ENCODE measurements at places on chromosomes 7 and 10.

GRCh38 chr7:30465046-30465810, 13.4 kb downstream of the NOD1 start:
- no peak for DNase-seq

- no peak for DNase-seq
Measured at GRCh38 chr10:124625831-124626238, 118.3 kb downstream of the FAM53B start.

GRCh38 chr7:91800389-91800788, 80.1 kb downstream of the MTERF1 start:
- no peak for DNase-seq

DNA sequence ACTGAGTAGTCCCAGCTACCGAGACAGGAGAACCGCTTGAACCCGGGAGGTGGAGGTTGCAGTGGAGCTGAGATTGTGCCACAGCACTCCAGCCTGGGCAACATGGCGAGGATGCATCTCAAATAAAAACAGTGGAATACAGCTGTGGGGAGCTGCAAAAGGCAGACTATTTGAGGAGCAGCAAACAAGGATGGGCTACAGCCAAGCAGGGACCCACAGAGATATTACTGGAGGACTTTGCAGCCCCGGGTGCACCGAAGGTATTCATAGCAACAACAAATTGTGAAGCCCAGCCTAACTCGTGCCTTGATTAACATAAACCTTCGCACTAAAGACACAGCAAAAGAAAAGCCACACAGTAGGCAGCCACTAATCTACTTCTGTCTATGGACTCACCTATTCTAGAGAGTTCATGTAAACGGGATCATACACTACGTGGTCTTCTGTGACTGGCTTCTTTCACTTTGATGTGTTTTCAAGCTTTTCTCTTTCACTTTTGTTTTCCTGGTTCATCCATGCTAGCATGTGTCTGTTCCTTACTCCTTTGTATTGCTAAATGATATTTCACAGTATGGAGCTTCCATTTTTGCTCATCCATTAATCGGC, 34.0 kb downstream of the PODXL start:
- no peak for DNase-seq

DNA sequence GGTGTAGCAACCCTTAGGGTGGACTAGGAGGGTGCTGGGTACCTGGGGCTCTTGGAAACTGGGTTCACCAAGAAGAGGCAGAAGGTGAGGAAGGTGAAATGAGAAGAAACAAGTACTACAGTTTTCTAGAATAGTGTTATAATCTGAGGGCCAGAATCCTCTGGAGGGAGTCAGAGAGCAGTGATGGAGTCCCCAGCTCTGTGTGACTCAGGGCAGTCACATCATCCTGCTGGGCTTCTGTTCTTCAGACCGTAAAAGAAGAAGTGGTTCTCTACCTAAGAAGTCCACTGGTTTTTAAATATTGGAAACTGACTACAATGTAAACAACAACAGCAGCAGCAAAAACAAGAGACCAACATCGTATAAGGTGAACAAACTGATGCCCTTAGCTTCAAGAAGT, 197.3 kb downstream of the PRPF18 start:
- no peak for DNase-seq

DNA sequence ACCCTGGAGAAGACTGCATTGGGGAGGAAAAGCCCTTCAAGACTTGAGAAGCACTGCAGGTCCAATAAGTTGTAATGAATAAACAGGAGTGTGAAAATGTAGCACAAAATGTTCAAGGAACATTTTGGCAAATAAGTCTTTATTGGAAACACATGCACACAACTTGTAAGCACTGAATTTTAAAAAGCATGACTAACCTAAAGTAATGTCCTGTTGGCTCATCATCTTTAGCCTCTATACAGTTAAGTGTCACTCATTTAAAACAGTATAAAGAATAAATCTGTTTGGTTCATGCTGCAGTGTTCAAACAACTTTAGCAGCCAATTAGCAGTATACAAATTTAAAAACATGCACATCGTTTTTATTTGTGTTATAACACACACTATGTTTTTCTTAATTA, 108.6 kb downstream of the CDK6 start:
- no peak for DNase-seq

- no peak for DNase-seq
Measured at GRCh38 chr10:43225787-43226153, 41.1 kb downstream of the RASGEF1A start.

DNA sequence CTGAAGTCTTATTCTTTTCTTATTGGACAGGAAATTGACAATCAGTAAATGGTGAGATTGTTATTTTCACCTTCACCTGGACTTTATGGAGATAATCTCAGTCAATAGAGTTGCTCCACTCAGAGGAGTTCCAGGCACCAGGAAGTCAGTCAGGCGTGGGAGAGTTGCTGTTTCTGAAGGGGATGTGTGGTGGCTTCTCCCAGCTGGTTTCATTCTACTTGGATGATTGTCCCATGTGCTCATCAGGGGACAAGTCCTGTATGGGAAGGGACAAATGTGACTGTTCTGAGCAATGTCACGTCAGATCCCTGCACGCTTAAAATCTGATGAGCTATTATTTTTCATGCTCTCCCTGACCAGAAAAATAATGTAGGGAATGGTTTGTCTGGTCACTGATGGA, 222.5 kb upstream of the PITRM1 start:
- no peak for DNase-seq

DNA sequence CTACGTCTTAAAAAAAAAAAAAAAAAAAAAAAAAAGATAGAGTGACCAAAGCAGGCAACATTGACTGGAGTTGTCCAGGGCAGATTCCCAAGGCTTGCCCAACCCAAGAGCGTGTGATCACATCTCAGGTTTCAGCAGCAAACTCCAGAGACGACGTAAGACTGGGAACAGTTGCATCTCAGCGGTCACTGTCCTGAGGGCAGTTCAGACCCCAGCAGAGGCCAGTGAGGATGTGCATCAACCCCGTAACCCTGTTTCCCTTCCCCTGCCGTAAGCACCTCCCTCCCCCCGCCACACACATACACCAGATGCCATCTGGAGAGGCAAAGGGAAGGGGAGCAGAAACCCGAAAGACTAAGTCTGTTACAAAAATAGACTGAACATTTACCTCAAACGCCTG, 19.3 kb upstream of the TOMM7 start:
- no peak for DNase-seq

GRCh38 chr10:71434760-71435394, 38.2 kb downstream of the CDH23 start:
- no peak for DNase-seq

GRCh38 chr7:142717453-142717852, 31.8 kb upstream of the PRSS1 start:
- no peak for DNase-seq

GRCh38 chr7:155002411-155003091, 373 bp downstream of the PAXIP1 start:
- peak; percentile 14 for DNase-seq

DNA sequence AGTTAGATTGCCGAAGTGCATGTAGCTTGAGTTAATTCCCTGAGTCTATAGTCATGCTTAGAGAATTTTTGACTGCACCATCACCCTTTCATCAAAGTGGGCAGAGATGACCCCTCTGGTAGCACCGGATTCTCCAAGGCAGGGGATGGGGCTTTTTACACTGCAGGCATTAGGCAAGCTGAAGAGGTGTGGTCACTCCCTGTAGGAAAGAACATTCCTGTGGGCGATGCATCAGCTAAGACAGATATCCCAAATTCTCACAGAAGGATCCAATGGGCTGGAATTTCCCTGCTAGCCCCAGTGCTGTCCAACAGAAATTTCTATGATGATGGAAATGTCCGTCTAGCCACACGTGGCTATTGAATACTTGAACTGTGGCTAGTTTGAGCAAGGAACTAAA, 118.2 kb downstream of the ADAM12 start:
- DNase-seq: no peak

GRCh38 chr10:44426247-44427034, 41.5 kb upstream of the CXCL12 start:
- no peak for DNase-seq

DNA sequence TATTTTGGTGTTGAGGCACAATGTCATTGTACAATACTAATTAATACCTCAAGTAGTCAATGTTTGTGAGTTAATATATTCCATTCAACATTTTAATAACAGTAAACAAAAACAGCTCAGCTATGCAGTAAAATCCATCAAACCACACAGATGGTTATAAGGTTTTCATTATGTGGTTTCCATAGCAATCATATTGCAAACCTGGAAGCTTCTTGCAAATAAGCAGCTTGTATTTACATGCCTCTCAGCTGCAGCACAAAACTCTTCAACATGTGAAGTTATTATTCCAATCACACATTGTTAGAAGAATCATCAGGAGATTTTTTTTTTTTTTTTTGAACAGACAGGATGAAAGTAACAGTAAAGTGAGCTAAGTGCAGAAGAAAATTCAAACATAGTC, 170.2 kb downstream of the SKAP2 start:
- no peak for DNase-seq

GRCh38 chr10:30967650-30968410, 63.8 kb downstream of the ZNF438 start:
- no peak for DNase-seq

DNA sequence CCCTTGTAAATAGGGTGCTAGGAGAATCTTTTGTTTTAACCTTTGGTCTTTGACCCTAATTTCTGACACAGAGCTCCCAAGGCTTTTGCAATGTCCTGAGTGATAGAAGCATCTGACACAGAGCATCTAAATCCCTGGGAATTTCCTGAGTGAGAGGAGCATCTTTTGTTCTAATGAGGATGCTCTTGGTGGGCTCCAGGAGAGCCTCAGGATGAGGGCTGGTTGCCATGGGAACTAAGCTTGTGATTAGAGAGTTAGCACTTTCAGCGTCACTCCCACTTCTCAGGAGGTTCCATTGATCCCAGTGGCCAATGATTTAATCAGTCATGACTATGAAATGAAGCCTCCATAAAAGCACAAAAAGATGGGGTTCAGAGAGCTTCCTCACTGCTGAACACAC, 264.8 kb downstream of the KIF20B start:
- no peak for DNase-seq

DNA sequence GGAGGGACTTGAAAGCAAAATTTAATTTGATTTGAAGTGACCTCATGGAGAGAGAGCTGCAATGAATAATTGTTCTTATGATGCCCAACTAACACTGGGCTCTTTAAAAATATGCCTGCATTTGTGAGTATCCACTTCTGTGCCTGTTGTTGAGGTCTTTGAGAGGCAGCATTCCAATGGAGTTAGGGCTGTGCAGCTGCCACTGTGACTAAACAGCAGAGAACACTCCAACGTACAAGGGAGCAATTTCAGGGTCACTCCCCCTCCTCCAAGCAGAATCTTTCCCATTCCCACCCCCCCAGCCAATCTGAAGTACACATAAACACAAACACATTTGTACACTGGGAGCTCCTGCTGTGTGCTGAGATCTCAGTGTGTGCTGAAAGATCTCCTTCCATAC, 28.0 kb upstream of the GSAP start:
- no peak for DNase-seq

GRCh38 chr10:93873420-93874115, 20.2 kb upstream of the SLC35G1 start:
- no peak for DNase-seq
